ENCODE measurements at places on chromosomes 5 and 9.
A peak's percentile ranks its signal among the peaks of the same experiment; 100 is the strongest.

DNA sequence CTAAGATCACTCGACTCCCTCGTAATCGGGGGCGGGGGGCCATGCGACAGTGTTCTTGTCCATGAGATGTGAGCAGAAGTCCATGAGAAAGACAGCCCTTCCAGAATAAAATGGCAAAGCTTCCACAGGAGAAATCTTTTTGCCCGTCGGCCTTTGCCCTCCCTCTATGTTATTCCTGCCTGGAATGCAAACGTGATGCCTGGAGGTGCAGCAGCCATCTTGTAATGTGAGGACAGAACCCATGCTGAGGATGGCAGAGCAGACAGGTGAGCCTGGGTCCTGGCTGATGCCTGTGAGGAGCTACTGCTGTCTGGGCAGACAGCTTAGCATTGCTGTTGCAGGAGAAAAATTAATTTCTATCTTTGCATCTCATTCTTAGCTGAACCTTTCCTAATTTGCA, 17.2 kb downstream of the MED10 start:
- DNase-seq: no peak

GRCh38 chr5:80414113-80414512, 6.2 kb downstream of the ZFYVE16 start:
- no peak for DNase-seq

DNA sequence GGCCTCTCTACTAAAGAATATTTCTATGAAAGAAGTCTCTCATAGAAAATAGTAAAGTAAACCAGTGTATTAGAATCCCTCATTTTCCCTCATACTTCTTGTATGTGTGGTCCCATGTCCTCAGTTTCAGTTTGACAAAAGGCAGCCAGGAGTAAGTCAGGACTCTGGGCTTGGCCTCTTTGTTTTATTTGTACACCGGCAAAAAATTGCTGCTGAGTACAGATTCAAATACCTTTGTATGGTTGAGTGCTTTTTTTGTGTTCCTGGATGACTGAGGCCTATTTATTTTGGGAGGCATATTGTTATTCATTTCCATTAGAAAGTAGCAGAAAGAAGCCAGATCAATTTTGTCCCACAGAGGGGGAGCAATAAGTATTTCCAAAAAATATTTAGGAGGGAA, 47.3 kb upstream of the CEP78 start:
- no peak for DNase-seq

- no peak for DNase-seq
These were observed 325.2 kb upstream of the POU5F2 start for GRCh38 chr5:94066437-94067207.

DNA sequence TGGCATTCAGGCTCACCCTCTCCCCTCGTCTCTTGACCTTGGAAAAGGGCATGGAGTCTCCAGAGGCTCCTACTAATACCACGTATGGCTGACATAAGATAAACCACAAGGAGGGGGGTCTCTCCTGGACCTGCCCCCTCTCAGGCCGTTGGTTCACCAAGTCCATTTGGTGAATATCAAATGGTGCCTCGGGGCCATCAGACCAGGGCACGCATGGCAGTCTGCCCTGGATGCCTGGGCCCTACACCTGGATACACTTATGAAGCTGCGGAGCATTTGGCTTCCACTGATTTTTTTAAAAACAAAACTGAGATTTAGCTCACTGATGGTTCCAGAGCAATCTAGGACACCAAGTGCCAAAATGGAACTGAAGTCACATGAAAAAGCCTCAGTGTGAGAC, 40.3 kb upstream of the ZNF622 start:
- DNase-seq: no peak

DNA sequence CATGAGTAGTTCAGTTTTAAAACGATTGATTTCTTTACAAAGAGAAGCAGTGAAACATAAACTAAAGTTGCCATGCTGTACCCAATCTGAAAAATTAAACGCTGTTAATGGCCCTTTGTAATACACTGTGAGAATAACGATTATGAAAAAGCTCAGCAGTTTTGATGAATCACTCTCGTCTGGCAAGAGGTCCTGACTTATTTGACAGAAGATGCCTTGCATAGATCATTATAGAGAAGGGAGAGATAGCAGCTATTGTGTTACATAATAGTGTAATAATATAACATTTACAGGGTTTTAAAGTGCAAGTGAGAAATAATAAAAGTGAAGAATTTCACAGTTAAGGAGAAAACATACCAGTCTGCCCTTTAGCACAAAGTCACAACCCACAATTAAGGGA, 361.5 kb upstream of the CDH10 start:
- DNase-seq: peak; percentile 71

DNA sequence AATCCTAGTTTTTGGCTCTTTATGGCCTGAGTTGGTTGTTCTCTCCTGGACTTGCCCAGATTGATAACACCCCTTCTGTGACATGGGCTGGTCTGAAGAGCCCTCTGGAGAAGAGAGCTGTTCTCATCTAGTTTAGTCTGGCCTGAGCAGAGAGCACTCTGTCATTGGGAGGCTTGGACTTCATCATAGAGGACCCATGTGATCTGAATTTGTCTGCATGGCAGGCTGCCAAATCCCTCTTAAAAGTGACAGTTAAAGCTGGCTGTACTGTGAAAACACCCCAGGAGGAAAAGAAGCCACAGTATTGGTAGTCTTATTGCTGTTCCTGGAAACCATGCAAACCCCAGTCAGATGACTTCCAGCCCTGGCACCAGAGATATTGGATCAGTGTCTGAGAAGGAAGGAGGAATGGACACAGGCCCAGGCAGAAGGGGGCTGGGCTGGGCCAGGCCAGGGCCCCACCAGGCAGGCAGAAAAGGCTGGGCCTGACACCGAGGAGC, 3.7 kb upstream of the WDR31 start:
- peak; percentile 79 for DNase-seq

DNA sequence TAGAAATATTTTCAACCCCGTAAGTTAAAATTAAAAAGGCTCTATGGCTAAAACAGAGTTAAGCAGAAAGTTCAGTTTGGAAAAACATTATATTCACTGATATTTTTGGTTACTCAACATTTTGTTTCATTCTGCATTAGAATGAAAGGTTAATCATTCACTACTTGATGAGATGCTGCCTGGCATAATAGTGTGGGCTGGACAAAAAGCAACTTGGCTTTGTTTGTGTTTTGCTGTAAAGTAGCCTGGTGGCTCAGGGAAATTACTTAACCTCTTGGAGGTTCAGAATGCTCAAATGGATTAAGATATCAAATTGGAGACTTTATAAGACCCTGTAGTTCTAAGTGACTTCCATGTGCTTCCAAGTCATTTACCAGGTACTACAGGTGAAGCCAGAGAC, 367.4 kb upstream of the TRPC7 start:
- DNase-seq: no peak

DNA sequence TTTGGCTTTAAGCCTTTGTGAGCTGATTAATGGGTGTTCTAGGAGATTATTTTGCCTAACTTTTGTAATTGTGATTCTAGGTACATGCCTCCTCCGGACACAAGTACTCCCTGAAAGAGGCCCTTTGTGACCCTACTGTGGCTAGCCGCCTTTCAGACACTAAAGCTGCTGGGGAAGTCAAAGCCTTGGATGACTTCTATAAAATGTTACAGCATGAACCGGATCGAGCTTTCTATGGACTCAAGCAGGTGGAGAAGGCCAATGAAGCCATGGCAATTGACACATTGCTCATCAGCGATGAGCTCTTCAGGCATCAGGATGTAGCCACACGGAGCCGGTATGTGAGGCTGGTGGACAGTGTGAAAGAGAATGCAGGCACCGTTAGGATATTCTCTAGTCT, 13.6 kb downstream of the ITGA1 start:
- no peak for DNase-seq

DNA sequence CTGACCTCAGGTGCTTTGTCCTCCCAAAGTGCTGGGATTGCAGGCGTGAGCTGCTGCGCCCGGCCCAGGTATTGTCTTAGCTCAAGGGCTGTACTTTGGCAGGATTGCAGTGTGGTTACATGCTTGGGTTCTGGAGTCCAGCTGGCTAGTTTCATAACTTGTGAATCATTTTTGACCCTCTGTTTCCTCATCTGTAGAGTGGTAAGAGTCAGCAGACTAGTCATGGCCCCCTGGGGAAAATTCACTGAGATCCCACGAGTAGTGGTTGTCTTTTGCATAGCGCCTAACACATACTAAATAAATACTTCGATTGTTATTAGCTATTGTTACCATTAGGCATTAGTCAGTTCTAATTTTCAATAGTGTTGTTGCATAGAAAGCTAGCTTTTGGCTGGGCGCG, 14.3 kb downstream of the PTPA start:
- no peak for DNase-seq

DNA sequence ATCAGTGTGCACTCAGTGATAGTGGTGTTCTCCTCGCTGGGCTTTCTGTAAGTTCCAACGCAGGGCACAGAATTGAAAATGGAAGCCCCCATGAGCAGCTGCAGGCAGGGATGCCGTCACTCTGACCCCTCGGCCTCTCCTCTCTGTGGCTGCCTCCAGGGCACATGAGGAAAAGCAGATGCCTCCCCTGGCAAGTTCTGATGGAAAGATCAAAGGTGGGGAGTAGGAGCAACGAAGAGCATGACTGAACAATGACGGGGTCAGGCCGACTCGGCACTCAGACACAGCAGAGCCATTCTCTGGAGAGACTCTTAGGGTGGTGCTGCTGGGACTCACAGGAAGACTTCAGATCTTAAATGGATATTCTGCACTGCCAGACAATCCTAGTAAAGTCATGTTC, 65.6 kb upstream of the CKMT2 start:
- DNase-seq: no peak

- no peak for DNase-seq
These were observed 102.3 kb downstream of the ZNF608 start for GRCh38 chr5:124644138-124644537.

- DNase-seq: no peak
These were observed 104.4 kb downstream of the KLHL3 start for GRCh38 chr5:137631453-137631852.

DNA sequence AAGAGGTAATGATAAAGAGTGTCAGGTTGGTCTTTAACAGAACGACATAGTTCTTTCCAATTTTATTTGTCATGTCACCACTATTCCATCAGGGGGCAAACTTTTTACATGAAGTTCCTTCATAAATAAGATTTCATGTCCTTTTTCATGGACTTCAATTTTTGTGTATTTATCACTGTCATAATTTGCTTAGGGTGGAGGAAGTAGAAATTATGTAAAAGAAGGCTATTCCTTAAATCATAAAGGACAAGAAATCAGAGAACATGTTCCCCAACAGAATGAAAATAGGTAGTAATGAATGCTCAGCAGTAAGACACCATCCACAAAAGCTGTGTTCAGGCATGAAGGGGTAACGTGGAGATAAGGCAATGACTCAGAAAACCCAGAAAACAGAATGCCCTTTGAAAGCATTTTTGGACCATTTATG, 72.7 kb downstream of the ZFAND5 start:
- peak; percentile 28 for DNase-seq

GRCh38 chr9:121640076-121640475, 11.4 kb upstream of the DAB2IP start:
- DNase-seq: peak; percentile 4

DNA sequence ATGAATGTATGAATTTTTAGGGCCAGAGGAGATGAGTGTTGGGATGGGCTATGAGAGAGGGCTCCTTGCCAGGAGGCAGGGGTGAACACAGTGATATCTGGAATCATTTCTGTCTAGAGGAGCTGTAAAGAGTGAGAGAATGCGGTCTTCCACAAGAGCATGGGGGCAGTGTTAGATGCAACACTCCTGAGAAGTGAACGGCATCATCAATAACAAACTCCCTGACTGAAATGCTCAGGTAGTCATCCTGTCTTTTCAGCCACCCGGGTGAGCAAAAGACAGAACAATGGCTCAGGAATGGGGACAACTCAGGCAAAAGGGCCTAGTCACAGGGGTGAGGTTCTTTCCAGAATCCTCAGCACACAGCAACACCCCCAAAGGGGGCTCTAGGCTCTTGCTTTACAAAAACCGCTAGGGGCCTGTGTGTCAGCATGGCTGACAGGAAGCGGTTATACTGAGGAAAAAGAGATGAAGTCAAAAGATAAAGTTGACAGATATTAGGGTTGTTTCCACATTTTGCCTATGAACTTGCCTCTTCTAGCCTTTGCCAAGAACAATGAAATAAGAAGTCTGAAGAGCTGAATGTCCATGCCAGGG, 104.6 kb upstream of the LRRTM2 start:
- no peak for DNase-seq

DNA sequence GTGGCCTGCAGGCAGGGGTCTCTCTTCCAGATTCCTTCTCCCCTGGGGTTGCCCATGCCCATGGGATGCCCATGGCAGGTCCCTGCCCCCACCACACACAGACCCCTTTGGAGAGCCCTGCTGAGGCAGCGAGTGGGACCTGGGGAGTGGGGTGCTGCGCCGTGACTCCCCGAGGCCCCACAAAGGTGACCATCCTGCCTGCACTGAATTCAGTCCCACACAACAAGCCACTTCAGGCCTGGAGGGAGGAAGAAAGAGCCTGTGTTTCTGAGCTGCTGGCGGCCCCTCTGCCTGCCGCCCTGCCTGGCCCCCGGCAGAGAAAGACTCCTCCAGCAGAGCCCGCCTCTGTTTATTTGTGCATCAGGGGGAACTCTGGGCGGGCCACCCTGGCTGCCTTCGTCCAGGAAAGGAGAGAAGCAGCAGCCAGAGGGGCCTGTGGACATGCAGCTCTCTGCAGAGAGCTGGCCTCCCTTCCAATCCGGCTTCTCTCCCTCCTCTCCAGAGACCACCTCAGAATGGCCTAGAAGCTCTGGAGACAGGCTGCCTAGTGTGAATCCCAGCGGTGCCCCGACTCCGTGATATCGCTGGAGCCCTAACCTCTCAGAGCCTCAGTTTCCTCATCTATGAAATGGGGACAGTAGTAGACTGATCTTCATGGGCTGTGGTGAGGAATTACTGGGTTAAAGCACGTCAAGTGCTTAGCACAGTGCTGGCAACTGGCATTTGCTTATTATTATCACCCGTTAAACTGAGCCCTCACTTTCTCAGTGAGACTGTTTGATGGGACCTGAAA, 72.9 kb downstream of the COL27A1 start:
- DNase-seq: no peak

GRCh38 chr5:114391321-114391720, 29.5 kb downstream of the KCNN2 start:
- DNase-seq: no peak

GRCh38 chr9:37740128-37740527, 13.5 kb upstream of the TRMT10B start:
- DNase-seq: no peak
